Activated naive CD4-positive, alpha-beta T cell treated with anti-CD3 and anti-CD28 coated beads, Interleukin-2, amount 50 U/mL, for 72 hours (primary cell): ENCODE measurements at places on chromosomes 5 and 9. TPM values are rescaled to one million over a fixed set of nuclear protein-coding genes. Genes with fewer than 3 reads are reported as not detected.

- no peak for DNase-seq
These were observed 107.4 kb downstream of the ZNF462 start for GRCh38 chr9:106970219-106970975.

GRCh38 chr9:137009938-137010732, 13.8 kb upstream of the CLIC3 start:
- DNase-seq = no peak

- DNase-seq = no peak
These were observed 2.0 kb upstream of the SPATA31E1 start for GRCh38 chr9:87880683-87881082.

DNA sequence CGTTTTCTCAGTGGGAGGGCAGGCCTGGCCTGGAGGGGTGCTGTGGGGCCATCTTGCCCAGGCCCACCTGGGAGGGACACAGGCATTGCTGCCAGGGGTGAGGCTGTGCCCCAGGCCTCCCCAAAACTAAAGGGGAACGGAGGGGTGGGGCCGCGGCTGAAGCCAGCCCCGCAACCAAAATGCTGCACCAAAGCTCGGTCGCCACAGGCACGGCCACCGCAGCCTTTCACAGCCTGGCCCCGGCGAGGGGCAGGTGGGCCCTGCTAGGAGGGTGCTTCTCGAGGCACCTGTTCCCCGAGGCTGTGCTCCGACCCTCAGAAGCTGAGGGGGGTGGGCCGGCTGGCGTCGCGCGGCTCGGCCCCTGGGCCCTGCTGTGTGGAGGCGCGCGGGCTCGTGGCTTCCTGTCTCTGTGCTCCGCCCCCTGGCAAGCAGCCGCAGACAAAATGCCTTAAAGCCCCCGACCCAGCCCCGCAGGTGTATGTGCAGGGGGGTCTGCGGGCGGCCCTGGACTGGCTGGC, 57.6 kb downstream of the JAK2 start:
- DNase-seq = no peak

DNA sequence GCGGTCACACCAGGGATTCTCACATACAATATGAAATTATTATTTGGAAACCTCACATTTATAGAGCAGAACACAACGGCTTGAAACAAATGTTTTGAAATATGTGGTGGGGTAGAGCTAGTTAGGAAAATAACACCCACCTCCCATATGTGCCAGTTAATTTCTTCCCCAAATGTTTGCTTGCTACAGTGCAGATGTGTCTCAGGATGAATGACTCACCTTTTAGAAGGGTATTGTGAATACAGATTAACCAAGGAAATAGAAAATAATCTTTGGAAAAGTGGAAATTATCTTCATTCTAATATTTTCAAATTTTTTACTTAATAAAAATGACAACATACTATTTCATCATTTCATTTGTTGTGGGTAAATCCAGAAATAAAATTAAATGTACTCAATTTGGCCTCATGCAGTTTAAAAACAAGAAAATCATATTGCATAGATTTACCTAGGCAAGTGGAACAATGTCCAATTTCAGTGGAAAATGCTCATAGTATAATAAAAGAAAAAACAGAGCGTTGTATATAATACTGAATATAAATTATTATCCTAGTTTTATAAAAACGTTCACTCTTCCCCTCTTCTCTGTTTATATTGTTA, 39.3 kb upstream of the RICTOR start:
- DNase-seq = no peak

- no peak for DNase-seq
These were observed 353.7 kb downstream of the CETN3 start for GRCh38 chr5:90055831-90056328.

DNA sequence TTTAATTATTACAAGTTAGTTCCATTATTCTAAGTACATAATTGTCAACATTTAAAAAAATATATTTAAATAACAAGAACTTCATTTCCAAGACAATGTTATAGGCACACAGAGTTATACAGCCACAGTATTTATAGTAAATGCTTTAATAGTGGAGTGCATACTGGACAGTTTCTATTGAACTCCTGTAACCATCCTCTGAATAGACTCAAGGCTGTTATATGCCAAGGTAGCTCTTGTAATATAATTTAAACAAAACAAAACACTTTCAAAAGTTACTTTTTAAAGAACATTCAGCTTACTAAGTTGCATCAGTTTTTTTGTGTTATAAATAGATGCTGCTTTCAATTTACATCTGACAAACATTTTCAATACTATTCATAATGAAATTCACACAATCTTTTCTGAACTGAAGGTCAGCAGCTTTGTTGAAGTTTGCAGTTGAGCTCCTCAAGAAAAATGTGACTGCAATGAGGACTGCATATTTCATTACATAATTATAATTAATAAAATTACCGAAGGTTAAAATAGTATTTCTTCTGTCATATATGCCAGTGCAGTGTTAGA, 549.9 kb upstream of the CYLC2 start:
- no peak for DNase-seq

- no peak for DNase-seq
These were observed 195.5 kb upstream of the CLINT1 start for GRCh38 chr5:158054223-158055110.

GRCh38 chr5:100423330-100423729, 111.8 kb upstream of the FAM174A start:
- DNase-seq = no peak

GRCh38 chr5:122262103-122262502, 49.9 kb upstream of the SNCAIP start:
- no peak for DNase-seq

GRCh38 chr9:111874500-111874899, 22.1 kb upstream of the UGCG start:
- DNase-seq = no peak

DNA sequence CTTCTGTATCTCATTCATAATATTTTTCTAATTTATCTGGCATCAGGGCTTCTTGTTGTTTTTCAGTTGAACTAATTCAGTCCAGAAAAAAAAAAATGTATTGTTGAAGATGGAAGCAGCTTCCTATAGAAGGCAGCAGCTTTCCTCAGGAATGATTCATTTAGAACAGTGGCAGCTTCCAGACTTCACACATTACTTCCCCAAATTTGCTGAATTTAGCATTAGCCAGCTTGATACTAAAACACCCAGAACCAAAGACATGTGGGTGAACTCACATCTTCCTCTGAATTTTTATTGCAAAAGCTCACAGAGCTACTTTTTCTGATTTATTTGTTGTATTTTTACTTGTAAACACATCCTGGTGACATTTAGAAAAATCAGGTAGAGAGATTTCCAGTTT, 53.8 kb downstream of the HCN1 start:
- DNase-seq = no peak

- no peak for DNase-seq
These were observed 415.7 kb downstream of the ZNF608 start for GRCh38 chr5:124330595-124331220.

Gene HAVCR1
- total RNA-seq = 0.96 TPM

Gene ZNF366
- not detected for total RNA-seq

Gene HAUS6
- total RNA-seq = 37.5 TPM
